ENCODE measurements at places on chromosomes 12 and 14.
A peak's percentile ranks its signal among the peaks of the same experiment; 100 is the strongest.

GRCh38 chr12:31007153-31007495 lies 66.5 kb upstream of the DDX11 start:
- no peak for DNase-seq

GRCh38 chr14:53942970-53943750 lies 13.5 kb downstream of the BMP4 start:
- no peak for DNase-seq

DNA sequence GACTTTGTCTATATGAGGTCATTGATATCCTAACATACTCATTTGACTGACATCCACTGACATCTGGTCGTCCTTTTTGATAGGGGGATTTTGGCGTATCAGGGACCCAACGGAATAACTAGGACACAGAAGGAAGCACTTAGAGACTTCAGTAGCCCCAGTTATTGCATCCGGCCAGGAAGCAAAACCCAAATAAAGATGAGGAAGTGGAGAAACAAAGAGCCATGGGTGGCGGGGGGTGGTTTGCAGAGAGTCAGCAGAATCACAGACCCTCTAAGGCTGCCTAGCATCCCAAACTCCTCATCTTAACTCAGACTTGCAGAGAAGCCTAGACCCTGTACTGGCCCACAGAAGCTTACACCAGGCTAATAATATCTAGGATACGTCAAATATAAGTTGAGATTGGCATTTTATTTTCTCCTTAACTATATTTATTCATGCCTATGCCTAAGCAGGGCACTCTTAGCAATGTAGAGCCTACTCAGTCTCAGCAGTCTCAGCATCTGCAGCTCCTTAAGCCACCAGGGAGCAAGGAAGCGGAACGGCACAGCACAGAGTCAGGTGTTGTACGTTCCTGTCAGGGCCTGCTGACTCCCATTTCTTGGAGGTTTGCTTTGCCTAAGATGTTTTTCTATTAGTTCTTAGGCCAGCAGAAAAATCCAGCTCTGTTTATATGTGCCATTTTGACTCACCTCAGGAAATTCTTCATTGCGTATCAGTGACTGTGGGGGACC lies 45.1 kb downstream of the KCNA1 start:
- DNase-seq: no peak

- DNase-seq: peak; percentile 51
Measured at GRCh38 chr12:53190108-53190729, 9.5 kb upstream of the CSAD start.

DNA sequence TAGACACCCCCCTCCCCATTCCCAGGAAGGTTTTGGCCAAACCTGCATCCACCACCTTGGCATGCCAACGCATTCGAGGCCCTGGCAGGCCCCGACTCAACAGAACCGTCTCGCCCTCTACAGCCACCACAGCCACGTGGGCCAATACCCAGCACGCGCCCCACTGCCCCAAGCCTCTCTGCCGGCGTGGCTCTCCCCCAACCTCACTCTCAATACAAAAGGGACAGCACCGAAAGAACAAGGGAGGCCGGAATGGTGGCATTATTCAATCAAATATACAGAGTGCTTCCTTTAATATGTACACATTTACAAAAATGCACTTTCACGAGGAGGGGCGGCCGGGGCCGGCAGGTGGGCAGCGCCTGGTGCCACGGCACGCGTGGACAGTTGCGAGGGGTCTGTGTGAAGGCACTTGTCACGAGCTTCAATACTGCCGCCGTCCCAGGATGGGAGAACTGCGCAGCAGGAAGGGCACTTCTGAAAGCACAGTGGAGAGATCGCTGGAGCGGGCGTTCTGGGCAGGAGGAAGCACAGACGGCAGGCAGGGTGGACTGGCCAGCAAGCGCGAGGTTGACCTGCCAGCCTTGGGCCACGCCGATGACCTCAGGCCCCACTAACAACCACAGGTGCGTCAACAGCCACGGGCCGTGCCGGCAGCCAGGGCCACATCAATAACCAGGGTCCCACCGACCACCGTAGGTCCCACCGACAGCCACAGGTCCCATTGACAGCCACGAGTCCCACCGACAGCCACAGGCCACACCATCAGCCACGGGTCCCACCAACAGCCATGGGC lies 26.9 kb downstream of the JAG2 start:
- DNase-seq: no peak

DNA sequence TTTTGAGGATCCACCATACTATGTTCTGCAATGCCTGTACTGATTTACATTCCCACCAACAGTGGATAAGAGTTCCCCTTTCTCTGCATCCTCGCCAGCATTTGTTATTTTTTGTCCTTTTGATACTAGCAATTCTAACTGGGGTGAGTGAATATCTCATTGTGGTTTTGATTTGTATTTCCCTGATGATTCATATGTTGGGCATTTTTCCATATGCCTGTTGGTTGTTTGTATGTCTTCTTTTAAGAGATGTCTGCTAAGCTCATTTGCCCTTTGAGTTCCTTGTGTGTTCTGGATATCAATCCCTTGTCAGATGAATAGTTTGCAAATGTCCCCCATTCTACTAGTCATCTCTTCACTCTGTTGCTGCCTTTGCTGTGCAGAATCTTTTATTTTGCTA lies 49.0 kb upstream of the MSRB3 start:
- no peak for DNase-seq

GRCh38 chr14:77037938-77038568 lies 9.5 kb upstream of the IRF2BPL start:
- DNase-seq: peak; percentile 58

- no peak for DNase-seq
Measured at GRCh38 chr12:11882301-11883019, 188.3 kb upstream of the BCL2L14 start.

GRCh38 chr14:97695456-97695981 lies 898.3 kb downstream of the VRK1 start:
- no peak for DNase-seq

GRCh38 chr14:80946187-80946586 lies 4.6 kb upstream of the CEP128 start:
- DNase-seq: no peak

- no peak for DNase-seq
Measured at GRCh38 chr12:21323736-21324135, 11.0 kb downstream of the SLCO1A2 start.

- DNase-seq: no peak
Measured at GRCh38 chr12:62800707-62801400, 134.1 kb downstream of the PPM1H start.
